ENCODE measurements at places on chromosomes 6 and 20. TPM values are rescaled to one million over a fixed set of nuclear protein-coding genes. Genes with fewer than 3 reads are reported as not detected.

The MLIP gene
- total RNA-seq = 0.55 TPM

- H3K4me3 ChIP-seq = no peak overlapping the region
- H3K27me3 ChIP-seq = no peaks in the 10 kb centered on the region
- DNase-seq = no peak
- no peaks in the 10 kb centered on the region for H3K36me3 ChIP-seq
- H3K4me1 ChIP-seq = peaks cover 13% of the 10 kb centered on the region
Measured at GRCh38 chr6:35064290-35064689, 76.8 kb downstream of the TCP11 start.

DNA sequence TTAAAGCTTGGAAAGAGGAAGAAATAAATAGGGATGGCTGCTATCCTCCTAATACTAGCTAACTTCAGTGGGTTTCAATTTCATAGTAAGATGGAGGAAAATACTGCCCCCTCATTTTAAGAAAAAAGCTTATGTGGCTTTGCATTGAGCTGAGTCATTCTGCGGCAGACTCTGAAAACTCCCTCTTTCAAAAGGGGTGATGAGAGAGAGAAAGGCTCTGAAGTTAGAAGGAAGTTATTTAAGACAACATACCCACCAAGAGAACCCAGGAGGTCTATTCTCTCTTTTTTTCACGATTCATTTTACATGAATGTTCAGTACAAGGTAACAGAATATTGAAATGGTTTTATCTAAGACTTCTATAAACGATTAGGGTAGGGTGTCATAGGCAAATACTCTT lies 4.5 kb downstream of the PRDM13 start:
- no peak overlapping the region for H3K27ac ChIP-seq
- H3K4me3 ChIP-seq = no peak overlapping the region
- peaks cover 91% of the 10 kb centered on the region for H3K27me3 ChIP-seq
- no peak for DNase-seq
- peaks cover 8% of the 10 kb centered on the region for H3K4me1 ChIP-seq

The OR2H2 gene
- not detected for total RNA-seq

DNA sequence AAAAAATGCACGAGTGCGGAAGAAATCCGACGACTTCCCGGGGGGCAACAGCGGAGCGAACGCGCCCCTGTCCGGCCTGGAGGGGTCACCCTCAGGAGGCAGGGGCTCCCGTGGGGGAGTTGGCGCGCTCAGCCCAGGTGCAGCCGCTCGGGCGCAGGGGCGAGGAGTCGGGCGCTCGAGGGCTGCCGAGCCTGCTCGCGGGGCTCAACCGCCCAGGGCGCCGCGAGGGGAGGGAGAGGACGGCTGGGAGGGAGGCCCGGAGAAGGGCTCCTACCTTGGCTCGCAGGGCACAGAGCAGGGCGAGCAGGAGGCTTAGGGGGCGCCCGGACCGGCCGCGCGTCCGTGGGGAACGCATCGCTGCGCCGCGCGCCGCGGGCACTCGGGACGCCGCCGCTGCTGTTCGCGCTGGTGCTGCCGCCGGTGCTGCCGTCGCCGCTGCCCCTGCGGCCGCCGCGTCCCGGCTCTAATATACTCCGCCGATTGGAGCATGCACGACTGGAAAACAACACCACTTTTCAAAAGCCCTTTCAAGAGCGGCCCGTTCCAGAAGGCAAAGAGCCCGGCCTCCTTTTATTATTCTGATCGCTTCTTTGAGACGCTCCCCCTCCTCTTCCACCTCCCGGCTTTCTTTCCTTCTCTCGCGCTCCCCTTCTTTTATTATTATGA lies 490 bp downstream of the JAG1 start:
- H3K27ac ChIP-seq = peak overlapping the region; percentile 97
- no peak for DNase-seq
- peaks cover 30% of the 10 kb centered on the region for H3K4me1 ChIP-seq
- H3K27me3 ChIP-seq = no peaks in the 10 kb centered on the region
- peak overlapping the region; percentile 72 for H3K4me3 ChIP-seq

Measured in astrocyte (in vitro differentiated cells and primary cell).